ENCODE measurements at places on chromosomes 7 and 10.

- no peak for DNase-seq
Observed at GRCh38 chr10:29377333-29377961, 88.6 kb downstream of the LYZL1 start.

GRCh38 chr7:130875265-130875741, 141.3 kb upstream of the KLF14 start:
- DNase-seq = no peak

GRCh38 chr10:93542358-93542791, 24.1 kb upstream of the FFAR4 start:
- DNase-seq = no peak

DNA sequence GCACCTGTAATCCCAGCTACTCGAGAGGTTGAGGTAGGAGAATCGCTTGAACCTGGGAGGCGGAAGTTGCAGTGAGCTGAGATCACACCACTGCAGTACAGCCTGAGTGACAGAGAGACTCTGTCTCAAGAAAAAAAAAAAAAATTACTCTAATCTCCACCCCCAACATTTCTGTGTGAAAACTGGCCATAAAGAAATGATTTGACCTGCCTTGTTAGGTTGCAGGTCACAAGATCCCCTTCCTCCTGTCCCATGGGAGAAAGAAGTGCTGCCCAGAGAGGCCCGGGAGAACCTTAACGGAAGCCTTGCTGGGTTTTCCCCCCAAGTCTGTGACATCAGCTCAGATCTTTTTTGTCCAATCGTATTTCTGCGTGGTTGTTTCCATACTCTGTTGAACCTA, 8.7 kb upstream of the CALHM1 start:
- DNase-seq = no peak

DNA sequence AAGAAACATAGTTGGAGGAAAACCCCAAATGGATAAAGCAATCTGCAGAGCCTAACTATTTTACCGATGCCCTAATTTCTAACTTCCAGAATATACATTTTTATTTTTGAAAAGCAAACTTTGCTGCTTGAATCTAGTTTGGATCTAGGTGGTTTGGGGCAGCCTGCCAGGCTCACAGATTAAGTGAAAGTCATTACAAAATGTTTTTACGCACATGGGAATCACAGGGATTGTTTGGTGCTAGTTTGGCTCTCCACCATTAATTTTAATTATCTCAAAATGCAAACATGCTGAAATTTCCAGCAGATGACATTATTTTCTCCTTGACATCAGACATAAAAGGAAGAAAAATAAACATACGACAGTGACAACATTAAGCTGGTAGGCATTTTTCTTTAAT, 166.7 kb upstream of the INHBA start:
- no peak for DNase-seq

DNA sequence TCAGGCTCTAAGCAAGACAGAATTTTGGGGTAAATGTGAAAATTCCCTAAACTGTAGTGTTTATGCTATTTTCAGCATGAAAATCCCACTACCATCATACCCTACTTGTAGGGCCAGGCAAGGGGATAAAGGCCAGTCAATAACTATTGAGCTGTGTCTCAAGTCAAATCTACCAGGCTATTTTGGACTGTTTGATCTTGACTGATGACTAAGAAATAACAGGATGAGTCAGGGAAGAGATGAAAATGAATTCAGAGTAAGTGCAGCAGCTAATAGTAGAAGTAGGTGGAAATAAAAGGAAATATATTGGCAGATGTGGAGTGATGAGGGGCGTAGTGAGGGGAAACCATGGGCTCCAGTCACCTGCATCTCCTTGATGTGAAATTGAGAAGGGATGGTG, 225.8 kb upstream of the PHYHIPL start:
- DNase-seq = no peak

DNA sequence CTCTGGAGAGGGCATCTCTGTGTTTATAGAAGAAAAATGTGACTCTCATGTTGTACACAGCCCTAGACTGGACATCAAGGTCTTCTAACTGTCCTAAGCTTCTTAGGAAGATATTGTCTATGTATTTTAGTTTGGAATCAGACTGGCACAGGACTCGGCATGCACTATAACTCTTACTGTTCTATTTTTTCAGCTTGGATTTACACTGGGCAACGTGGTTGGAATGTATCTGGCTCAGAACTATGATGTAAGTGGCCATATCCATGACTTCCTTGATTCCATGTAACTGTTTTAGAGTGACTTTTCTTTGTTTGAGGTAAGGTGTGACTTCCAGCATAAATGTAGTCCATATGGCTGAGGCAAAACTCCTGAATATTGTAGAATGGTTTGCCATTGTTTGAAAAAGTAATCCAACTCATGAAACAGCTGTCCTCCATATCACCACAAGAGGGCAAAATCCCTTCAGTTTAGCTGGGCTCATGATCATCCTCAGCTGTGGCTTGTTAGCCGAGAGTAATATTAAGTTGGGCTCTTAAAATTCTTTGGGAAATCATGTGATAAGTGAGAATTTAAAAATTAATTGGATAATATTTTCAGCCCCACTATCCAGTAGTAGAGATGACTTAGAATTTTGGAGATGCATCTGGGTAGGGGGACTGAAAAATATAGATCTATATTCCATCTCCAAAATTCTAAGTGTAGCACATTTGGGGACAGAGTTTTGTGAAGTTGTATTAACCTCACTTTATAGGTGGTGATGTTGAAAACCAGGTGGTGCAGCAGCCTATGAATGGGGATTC, 10.4 kb downstream of the STMP1 start:
- DNase-seq = no peak

DNA sequence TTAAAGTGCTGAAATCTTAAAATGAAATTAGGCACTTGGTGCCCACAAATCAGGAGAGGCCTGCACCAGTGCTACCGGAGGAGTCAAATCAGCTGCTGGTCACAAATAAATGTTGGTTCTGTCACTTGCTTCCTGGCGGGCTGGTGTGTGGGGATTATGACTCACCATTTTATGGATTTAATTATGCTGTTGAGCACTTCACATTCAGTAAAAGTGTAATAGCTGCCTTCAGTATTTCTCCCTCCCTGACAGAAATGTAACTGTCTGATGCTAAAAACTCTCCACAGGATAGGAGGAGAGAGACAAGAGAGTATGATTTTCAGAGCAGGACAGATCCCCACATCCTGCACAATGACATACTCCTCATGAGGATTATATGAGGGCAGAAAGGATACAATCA, 186.0 kb downstream of the JAZF1 start:
- DNase-seq = no peak
